ENCODE measurements at places on chromosomes 6 and 20.

DNA sequence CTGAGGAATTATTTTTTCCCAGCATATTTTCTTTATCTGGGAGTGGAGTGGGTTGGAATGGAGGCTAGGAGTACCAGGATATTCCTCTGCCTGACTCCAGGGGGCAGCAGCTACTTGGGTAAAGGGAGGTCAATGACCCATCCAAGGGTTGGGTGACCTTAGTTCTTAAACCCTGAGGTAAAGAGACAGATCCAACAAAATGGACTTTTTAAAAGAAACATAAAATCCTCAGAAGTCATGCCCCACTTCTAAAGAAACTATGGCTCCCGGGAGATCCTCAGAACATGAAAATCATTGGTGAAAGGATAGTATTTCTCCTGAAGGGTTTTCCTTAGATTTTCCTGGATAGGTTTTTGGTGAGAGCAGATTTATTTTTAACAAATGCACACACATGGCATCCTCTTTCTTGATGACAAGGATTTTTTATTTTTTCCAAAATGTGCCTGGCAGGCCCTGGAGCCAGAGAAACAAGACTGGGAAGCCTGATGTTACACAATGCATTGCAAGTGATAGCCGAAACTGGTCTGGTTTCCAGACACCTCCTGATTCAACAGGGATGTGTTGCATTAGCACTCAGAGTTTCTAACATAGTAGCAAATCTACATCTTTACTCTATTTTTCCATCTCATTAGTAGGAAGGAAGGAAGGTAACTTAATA is 240.9 kb upstream of the BTBD3 start:
- no peak for DNase-seq

GRCh38 chr6:37365791-37366190 is 12.0 kb downstream of the RNF8 start:
- DNase-seq = no peak

DNA sequence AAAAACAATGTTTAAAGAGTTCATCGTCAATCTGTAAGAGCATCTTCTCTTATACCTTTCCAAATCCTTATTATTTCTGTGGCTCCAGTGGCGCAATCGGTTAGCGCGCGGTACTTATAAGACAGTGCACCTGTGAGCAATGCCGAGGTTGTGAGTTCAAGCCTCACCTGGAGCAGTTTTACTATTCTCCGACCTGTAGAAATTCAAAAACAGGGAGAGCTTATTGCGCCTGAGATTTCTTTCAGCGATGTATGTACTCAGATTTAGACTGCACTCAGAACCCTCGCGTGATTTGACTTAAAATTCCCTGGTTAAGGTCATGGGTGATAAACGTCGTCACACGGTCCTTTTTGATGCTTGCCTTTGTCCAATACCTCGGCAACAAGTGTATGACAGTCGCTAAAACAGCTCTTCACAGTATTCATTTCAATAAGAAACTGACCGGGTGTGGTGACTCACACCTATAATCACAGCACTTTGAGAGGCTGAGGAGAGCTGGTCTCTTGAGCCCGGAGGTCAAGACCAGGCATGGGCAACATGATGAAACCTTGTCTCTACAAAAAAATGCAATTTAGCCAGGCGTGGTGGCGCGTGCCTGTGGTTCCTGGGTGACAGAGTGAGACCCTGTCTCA is 11.9 kb downstream of the GPX5 start:
- no peak for DNase-seq

GRCh38 chr20:45019762-45020123 is 53.4 kb downstream of the STK4 start:
- DNase-seq = no peak

- no peak for DNase-seq
Observed at GRCh38 chr20:17958373-17959256, 10.0 kb downstream of the SNX5 start.

DNA sequence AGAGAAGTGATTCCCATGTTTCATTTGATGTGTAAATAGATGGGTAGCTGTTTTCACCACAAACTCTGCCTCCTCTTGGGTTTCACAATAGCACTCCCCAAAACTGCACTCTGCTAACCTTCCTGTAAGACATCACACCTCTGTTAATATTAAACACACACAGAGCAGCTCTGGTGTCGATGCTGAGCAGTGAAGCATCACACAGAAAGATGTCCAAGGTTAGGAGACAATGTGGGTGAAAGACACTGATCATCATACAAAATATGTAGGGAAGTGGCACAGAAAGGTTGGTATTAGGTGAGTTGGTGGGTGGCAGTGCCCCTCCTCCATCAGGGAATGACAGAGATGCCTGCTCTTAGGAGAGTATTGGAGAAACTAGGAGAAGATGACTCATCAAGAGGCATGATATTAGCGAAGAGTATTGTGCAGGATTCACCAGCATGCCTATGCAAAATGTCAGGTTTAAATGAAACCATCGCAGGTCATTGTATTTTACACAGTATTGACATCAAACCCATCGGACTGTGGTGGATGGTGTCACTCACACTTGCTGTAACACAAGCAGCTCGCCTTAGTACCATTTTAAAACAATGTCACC is 199.7 kb downstream of the TBXT start:
- DNase-seq = no peak

- no peak for DNase-seq
Observed at GRCh38 chr20:18722371-18722770, 91.2 kb upstream of the SCP2D1 start.

GRCh38 chr6:167574431-167575151 is 249.7 kb downstream of the TTLL2 start:
- DNase-seq = no peak

- DNase-seq = no peak
Observed at GRCh38 chr6:163576114-163576513, 161.6 kb downstream of the QKI start.

DNA sequence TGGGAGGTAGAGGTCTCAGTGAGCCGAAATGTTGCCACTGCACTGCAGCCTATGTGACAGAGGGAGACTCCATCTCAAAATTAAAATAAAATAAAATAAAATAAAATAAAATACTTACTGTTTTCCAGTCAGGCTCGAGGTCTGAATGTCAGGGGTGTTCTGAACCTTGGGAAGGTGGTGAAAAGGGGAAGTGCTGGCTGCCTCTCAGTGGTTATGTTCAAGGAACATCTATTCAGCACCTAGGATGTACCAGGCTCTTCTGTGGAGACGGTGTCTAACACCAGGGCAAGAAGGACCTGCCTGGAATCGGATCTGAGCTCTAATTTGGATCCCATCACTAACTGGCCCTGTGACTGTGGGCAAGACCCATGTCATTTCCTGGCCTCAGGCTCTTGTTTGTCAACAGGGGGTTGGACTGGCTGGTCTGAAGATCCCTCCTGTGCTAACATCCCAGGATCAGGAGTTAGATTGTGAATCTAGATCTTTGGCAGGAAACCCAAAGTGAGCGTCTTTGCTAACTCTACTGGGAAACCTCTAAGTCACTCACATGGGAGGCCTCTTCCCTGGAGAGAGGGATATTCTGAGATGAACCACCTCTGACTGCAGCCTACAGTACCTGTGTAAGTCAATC is 63.4 kb upstream of the SIRPG start:
- no peak for DNase-seq

DNA sequence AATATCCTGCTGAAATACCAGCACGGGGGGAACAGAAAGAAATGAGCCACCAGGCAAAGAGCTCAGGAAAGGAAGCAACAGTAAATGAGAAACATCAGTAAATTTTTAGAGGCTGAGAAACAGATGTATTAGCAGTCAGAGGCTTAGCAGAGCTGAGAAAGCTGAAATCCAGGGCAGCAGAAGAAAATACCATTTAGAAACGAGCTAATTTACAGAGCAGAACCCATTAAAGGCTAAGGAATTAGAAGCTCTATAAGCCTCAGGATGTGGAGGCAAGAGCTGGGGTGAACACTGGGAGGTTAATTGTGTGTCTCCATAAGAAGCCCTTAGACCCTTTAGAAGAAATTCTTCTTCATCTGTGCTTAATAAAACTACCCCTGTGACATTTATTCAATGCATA is 178.6 kb upstream of the RGS17 start:
- no peak for DNase-seq

DNA sequence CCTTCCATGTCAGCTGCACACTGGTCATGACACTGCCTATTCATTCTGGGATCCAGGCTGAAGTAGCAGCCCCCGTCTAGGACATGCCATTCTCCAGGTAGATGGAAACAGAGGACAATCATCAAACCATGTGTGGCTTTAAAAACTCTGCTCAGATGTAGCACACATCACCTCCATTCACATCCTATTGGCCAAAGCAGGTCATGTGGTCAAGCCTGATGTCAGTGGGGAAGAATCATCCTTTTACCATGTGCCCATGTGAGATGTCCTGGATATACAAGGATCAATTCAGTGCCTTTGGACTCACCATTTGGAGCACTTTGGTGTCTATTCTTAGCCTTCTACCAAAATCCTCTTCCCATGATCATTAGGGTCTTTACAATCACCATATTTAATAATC is 99.5 kb downstream of the CDC5L start:
- no peak for DNase-seq

DNA sequence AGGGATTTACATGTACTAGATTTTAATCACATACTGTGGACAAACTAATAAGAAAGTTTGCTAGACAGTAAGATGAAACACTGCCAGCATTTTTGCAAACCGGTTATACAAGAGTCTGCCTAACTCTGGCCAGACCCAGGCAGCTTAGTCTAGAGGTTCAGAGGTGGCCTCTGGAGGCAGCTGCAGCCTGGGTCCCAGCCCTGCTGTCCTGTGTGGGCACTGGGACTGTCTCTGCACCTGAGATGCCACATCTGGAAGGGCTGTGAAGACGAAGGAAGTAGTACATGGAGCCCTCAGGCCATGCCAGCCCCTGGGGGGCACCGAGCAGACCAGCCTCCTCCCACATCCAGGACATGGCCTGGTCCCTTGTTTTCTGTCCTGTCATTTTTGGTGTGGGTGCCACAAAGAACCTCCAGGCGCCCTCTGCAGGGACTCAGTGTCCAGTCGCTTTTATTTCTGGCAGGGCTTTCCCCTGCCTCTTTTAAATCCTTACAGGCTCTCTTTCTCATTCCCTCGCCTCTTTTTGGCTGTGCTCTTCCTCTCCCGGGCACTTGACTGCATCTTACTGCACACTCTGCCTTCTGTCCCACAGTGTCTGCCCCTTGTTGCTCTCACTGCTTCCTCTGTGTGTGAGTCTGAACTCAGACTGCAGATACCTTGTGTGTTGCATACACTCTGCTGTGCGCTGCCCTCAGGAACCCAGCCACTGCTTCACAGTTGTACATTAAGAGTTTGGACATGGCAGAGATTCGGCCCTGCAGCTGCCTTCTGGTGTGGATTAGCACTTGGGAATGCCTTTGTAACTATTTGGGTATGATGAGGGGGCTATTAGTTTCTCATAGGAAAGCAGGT is 216.7 kb downstream of the ZDHHC14 start:
- no peak for DNase-seq

GRCh38 chr6:150606168-150606591 is 6.5 kb downstream of the PLEKHG1 start:
- DNase-seq = no peak

GRCh38 chr6:80440496-80441115 is 334.1 kb downstream of the BCKDHB start:
- DNase-seq = no peak

- DNase-seq = no peak
Observed at GRCh38 chr6:112259337-112259675, 4.9 kb upstream of the LAMA4 start.

GRCh38 chr6:14795451-14795850 is 450.4 kb upstream of the JARID2 start:
- no peak for DNase-seq

GRCh38 chr6:34098045-34098936 is 47.6 kb downstream of the GRM4 start:
- DNase-seq = no peak

- peak; percentile 87 for DNase-seq
Observed at GRCh38 chr20:63941282-63942081, 14.7 kb downstream of the UCKL1 start.

GRCh38 chr20:64050261-64051032 is 1.0 kb upstream of the SOX18 start:
- no peak for DNase-seq

- DNase-seq = no peak
Observed at GRCh38 chr6:7916959-7917358, 6.4 kb upstream of the TXNDC5 start.

DNA sequence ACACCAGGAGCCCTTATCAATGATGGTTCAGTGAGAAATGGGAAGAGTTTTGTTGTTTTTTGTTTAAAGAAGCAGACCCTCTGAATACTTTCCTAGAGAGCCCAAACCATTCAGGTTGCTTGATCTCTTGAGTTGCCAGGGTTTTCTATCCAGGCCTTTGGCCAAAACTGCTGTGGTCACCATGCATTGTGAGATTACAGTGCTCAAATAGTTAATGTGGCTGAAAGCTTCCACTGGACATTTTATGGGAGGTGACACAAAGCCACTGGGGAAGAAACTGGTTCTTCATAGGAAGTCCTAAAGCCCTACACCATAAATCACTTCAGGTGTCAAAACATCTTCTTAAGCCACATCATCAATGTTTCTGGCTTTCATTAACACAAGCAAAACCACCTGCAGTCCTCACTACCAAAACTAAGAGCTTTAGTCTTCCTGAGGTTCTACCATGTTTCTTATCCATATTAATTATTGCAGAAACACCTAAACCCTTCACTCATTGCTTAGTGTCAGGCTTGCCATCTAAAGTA is 101.6 kb downstream of the IBTK start:
- no peak for DNase-seq

- DNase-seq = no peak
Observed at GRCh38 chr20:62216636-62217566, 3.2 kb downstream of the HRH3 start.

- no peak for DNase-seq
Observed at GRCh38 chr6:16840291-16840690, 79.0 kb upstream of the ATXN1 start.

GRCh38 chr6:150409576-150410066 is 40.8 kb downstream of the IYD start:
- no peak for DNase-seq

Measured in T-helper 22 cell (primary cell).